ENCODE measurements at places on chromosomes 6 and 20.

DNA sequence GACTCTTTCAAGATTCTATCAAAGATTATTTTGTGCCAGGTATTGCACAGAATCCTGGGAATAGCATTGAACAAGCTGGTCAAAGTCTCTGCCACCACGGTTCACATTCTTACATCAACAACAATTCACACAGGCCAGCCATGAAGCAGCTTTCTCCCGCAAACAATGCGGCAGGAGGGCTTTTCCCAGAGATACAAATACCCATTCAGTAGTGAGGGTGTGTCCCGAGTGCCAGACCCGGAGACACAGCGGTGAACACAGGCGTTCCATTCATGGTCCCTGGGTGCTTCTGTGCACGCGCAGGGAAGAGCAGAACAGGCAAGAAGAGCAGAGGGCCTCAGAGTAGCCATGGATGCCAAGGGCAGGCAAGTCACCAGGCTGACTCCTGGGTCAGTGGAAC is 83.3 kb upstream of the PDE10A start:
- DNase-seq = no peak

DNA sequence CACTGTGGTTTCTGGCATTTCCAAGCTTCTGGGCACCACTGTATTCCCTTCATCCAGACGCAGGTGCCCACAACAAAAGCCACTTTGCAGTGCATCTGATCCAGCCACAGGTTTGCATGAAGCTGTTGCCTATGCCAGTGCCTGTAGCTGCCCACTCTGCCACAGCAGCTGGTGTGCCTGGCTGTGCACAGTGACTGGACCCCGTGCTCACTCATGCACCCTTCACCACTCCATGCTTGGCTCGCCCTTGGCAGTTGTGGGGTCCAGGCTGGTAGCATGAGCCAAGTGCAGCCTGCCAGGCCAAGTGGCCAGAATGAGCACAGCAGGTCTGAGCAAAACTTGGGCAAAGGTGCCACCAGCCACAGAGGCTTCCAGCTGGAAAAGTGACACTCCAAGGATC is 42.7 kb downstream of the SEL1L2 start:
- no peak for DNase-seq

DNA sequence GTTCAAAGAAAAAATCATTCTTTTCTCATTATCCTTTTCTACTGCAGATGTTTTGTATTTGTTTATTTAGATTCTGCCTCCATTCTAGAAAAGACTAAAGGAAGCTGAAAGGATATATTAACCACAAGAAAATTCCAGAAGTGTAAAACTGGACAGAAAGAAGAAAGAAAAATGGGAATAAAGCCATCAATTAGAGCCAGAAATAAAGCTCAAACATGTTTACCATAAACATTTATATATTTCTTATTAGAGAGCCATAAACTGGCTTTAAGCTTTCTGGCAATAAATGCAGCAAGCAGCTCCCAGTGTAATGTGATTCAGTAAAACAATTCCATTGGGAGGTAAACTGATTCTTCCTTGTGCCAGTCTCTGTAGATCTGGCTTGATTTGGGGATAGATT is 244.1 kb downstream of the PTPRK start:
- DNase-seq = no peak

DNA sequence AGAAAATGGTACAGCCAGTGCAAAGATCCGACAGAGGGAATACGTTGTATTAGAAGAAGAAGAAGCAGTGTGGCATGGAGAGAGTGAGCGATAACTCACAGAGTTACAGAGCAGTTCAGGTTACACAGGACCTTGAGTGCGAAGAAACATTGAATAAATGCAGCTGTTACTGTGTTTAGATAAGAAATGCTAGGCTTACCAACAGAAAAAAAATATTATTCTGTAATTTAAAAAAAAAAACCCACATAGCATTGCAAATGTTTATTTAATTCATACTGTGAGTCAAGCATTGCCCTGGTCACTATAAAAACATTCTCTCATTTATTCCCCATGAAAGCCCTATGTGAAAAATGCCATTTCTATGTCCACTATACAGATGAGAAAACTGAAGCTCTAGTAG is 373.4 kb upstream of the EPHA7 start:
- no peak for DNase-seq

- DNase-seq = no peak
Observed at GRCh38 chr6:114087496-114087895, 116.5 kb upstream of the HDAC2 start.

DNA sequence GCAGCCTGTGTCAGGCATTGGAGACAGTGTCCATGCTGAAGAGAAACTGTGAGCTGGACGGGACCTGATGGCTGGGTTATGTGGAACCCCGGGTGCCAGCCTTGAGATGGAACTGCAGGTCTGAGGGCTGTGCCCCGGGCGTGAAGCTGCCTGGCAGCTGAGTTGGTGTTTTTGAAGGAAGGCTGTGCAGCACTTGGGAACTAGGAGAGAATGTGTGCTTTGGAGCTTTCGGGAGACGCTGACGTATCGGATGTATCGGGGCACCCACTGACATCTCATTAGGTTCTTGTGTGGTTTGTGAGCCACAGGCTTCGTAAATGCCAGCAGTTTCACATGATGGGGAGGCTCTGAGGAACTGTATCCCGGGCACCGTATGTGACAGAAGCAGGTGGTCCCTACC is 2.2 kb downstream of the DLGAP4 start:
- no peak for DNase-seq

DNA sequence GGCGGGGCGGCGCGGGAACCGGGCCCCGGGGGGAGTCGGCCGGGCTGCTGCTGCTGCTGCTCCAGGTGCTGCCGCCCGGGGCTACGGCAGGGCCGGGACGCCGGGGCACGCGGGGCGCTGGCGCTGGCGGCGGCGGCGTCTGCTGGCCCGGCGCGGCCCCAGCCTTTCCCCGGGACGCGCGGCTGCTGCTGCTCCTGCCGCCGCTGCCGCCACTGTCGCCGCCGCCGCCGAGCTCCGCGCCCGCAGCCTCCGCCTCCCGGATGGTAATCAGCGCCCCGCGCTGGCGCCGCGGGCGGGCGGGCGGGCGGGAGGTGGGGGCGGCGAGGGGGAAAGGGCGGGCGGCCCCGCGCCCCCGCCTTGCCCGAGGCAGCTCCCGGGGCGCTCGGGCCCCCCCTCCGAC is 306 bp downstream of the EBF4 start:
- DNase-seq = no peak

DNA sequence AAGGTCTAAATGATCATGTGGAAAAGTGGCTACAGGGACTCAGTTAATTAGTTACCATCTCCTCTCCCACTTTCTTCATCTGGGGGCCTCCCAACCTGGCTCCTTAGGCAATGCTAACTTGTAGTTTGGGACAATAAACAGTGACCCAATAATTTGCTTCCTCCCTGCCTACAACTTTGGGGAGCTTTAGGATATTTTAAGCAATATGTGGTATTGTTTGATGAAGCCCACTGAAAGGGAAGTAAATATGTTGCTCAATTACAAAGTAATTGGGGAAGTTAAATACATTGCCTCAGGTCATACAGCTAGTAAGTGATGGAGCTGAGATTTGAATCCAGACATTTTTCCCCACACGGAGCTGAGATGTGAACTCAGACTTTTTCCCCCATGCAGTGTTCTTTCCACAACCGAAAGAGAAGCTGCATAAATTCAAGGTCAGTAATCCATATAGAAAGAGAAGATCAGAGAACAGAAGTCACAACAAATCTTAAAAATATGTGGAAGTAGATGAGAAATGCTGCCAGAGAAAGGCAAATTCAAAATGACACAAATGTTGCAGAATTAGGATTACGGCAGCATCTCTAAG is 26.6 kb downstream of the ZHX3 start:
- DNase-seq = no peak
